HS-27A (cell line): ENCODE measurements at places on chromosomes 1 and 21.

DNA sequence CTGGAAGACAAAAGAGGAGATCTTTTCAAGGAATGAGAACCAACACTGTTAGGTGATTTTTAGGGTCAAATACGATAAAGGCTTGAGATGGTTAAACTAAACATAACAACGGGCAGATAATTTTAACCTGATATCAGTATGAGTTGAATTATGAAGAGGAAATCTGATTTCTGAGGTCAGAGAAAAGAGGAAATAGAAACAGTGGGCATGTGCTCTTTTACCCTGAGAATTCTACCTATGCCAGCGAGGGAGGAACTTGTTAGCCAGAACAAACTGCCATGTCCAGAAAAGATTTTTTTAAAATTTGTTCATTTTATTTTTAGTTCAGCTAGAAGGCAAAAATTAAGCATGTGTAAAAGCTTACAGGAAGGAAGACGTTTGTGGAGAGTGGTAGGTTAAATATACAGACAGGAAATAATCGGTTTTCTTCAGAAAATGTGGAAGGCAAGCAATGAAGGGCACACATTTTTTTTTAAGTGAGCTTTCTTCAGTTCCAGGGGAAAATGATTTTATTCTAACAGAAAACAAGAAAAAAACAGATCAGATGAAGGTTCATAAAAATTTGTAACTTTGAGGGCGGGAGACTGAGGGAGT lies 1745.3 kb downstream of the MRPL39 start:
- DNase-seq = no peak

DNA sequence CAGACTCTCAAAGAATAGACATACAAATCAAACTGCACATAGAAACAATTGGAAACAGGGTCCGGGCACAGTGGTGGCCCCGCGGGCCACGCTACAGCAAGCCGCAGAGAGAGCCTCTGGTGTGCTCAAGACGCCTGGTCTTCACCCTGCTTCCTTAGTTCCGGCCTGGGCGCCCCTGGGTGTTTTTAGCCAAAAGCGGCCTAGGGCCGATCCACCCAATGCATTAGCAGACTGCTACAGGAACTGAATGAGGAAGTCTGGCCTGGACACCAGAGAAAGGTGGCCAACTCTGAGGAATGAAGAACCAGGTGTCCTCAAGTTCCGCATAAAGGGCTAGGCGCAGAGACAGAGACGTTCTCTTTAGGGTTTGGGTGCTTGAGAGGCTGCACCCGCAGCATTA lies 1.7 kb downstream of the PRRX1 start:
- no peak for DNase-seq

DNA sequence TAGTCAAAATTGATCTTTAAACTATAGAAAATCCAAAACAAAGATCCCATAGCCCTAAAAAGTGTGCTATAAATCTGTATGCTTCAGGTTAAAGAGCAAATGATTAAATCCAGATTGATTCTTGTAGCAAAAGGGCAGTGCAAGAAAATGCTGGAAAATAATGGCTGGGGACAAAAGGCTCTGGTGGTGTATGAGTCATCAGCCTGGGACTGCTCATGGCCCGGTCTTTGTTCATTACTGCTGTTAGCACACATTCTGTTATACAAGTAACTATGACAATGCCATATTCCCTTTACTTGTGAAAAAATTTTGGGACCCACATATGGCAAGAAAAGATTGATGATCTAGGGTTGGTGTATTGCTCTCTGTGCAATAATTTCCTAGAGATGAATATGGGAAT lies 89.1 kb downstream of the RWDD3 start:
- DNase-seq = no peak

- peak; percentile 64 for DNase-seq
Measured at GRCh38 chr1:99305626-99306025, 41.3 kb downstream of the PLPPR4 start.
